Non-pigmented ciliary epithelial cell (primary cell): ENCODE measurements at places on chromosomes 1 and 21.

GRCh38 chr1:221793439-221794078, 51.7 kb upstream of the DUSP10 start:
- no peak for DNase-seq

DNA sequence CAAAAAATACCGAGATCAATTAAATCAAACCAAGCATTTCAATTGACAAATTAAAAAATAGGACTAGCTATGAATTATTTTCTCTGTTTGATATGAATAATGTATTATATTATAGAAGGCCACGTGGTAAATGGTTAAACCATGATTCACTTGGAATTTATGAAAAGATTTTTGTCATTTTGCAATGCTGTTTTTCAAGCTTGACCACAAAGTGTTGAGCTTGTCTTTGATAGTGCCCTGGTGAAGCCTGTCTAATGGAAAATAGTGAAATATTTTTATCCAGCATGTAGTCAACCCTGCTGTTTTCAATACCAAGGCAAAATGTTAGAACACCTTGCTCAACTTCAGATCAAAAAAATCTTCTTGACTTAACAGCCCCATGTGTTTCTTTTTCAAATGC, 288.0 kb upstream of the PRMT6 start:
- DNase-seq: peak; percentile 13

DNA sequence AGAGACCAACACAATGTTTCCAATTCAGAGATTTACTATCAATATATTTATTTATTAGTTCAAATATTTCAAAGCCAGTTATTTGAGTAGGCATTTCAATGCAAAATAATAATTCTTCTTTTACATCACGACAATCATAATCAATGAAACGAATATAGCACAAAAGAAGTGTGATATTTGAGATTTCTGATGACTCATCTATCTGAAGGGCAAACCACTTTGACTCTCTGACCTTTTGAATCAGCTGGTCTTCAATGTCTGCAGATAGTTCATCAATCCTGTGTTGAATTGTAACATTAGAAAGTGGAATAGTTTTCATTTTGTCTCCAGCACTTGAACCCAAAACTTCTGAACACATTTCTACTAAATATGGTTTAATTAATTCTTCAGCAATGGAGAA, 3.0 kb upstream of the TMEM35B start:
- DNase-seq: no peak

GRCh38 chr1:184048561-184049240, 2.8 kb upstream of the TSEN15 start:
- no peak for DNase-seq

DNA sequence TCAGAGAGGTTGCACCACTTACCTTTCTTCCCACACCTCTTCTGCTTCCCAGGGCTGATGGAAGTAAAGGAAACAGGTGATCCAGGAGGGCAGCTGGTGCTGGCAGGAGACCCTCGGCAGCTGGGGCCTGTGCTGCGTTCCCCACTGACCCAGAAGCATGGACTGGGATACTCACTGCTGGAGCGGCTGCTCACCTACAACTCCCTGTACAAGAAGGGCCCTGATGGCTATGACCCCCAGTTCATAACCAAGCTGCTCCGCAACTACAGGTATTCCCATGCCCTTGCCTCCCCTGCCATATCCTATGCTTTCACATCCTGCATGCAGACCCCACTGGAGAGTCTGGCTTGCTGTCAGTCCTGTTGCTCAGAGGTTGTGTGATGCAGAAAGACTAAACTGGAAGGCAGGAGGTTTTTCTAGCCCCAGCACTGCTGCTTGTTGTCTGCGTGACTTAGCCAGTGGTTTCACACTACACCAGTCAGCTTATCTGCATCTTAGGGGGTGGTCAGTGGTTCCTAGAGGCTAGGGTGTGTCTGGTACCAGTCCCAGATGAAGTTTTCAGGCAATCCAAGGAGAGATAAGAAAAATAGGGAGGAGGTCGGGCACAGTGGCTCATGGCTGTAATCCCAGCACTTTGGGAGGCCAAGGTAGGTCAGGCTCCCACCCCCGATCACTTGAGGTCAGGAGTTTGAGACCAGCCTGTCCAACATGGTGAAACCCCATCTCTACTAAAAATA, 10.2 kb downstream of the RHOC start:
- no peak for DNase-seq

GRCh38 chr1:21027805-21028204, 148.9 kb downstream of the EIF4G3 start:
- DNase-seq: no peak

DNA sequence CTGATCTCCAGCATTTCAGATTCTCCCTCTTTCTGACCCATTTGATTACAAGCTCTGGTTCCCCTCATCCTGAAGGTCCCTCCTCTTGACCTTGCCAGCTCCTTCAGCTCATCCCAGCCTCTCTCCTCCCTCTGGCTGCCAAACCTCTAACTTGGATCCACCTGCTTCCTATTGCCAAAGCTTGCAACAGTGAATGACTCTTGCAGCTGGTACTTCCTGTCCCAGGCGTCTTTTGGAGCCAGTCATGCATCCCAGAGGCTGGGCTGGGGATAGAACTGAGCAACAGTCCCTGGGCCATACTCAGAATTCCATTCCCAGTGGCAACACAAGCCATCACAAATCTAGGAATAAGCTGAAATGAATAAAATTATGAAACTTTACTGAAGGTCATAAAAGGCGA, 27.7 kb upstream of the SPOCD1 start:
- DNase-seq: peak; percentile 17

DNA sequence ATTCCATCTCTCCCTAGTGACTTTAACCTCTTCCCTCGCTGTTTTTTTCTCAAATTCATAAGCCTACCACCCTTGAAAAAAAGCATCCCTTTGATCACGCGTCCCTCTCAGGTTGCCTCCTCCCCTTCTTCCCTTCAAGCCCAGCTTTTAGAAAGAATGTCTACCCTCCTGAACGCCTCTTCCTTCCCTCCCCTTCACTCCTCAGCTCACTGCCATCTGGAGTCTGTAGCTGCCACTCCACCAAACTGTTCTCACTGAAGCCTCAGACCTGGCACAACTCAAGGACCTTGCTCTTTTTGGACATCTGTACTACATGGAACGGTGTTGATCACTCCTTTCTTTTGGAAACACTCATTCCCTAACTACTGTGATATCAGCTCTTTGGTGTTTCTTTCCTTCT, 80.6 kb downstream of the SLC25A24 start:
- DNase-seq: no peak
